Hematopoietic multipotent progenitor cell treated with erythropoietin and hydrocortisone succinate and interleukin-3 and kit ligand, for 6 days (in vitro differentiated cells): ENCODE measurements at places on chromosomes 16 and 17.

- no peak for DNase-seq
Observed at GRCh38 chr16:13130586-13130985, 229.2 kb downstream of the SHISA9 start.

- DNase-seq = no peak
Observed at GRCh38 chr17:49746791-49747490, 17.0 kb downstream of the FAM117A start.

DNA sequence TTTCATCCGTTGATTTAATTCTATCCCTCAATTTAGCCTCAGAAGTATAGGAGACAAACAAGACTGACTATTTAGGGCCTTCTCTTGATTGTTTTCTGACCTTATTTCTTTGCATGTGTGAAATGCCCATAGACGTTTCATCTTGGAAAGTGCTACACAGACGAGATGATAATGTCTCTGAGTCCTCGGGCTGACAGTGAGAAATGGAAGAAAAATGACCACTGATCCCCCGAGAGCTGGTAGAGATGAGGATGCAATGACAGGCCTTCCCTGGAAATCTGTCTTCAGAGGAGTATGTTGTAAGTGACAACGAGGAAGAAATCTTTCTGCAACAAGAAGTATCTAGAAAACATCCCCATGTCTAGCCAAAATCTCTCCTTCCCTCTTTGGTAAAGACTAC, 522.9 kb downstream of the HAPSTR1 start:
- DNase-seq = no peak

- DNase-seq = peak; percentile 55
Observed at GRCh38 chr16:25110387-25110947, 1.1 kb upstream of the LCMT1 start.

DNA sequence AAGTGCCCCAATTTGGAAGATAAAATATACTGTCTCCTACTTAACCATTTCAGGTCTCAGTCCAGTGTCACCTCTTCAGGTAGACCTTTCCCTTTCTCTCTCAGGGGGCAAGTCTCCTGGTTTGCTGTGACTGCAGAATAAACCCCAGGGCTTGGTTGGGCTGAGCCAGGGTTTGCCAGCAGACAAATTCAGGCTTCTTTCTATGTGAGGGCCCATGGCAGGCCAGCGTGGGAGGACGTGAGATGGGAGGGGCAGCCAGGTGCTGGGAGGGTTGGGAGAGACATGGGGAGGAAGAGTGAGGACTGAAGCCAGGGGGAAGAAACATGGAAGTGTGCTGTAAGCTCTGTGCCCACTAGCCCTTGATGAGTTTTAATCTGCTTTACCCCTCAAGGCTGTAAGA, 163.2 kb downstream of the SPECC1 start:
- DNase-seq = no peak

GRCh38 chr16:86931410-86931941, 353.1 kb downstream of the FOXL1 start:
- DNase-seq = no peak

DNA sequence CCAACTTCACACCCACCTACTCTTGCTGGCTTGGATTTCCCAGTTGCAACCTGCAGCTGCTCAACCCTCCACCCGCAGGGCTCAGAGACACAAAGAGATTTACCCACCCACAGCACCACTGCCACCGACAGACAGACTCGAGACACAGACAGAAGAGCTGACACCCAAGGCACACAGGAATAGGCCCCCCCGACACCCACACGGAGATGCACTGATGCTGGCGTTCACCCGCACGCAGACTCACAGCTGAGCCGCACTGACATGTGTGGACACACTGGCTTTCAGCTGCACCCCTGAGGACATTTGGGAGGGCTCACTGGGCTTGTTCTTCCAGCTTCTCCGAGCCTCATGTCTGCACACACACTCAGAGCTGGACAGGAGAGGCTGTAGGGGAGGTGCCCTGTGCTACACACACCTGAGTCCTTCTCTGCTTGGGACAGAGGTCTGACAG, 8.2 kb downstream of the STX1B start:
- no peak for DNase-seq

DNA sequence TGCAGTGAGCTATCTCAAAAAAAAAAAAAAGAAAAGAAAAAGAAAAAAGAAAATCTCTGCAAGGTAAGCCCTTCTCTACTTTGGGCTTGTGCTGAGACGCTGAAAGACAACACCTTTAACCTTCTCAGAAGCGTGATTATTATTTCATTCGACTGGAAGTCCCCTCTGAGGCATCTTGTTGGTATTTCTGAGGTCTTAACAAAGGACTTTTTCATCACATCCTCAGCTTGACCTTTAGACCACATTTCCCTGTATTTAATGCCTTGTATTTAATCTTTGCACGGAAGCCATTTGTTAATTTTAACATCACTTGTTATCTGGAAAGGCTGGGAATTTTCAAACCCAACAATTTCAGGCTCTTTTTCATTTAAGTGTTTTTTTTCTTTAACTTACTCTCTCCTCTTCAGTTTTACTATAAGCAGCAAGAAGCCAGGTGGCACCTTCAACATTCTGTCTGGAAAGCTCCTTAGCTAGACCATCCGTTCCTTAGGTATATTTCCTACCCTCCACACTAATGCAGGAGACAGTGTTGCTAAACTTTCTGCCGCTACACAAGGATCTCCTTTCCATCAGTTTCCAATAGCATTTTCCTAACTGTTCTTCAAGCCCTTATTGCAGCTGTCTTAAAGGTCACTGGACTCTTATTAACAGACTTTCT, 10.3 kb downstream of the KCTD13 start:
- DNase-seq = no peak

DNA sequence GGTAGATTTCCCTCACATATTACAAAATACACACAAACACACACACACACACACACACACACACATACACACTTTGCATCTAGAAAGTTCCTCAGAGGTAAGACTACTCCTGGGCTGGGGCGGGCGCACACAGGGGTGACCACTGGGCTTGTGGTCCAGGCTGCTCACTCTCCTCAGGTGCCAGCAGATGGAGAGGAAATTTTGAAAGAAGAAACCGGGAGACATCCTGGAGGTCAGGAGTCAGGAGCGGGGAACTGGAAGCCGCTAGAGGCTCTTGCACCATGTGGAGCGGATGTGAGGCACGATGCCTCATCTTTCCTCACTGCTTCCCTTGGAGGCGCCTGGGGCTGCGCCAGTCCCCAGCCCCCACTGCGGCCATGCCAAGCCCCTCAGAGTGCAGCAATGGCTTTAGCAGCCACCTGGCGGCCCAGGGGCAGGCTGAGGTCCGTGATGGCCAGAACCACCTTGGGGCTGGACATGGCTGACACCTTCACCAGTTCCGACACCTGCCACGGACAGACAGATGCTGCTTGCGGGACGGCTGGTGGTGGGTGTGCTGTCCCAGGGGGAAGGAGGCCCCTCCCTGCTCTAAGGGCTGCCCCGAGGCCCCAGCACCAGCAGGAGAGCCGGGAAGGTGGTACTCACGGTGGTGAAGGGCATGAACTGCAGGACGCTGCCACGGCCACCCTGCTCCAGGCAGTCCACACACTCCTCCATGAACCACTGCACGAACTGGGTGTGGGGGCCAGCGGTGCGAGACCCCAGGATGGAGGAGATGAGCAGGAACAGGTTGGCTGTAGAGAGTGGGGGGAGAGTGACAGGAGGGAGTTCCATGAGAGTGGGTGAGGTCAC, 4.1 kb downstream of the CSF3 start:
- DNase-seq = no peak

- no peak for DNase-seq
Observed at GRCh38 chr17:43769859-43770258, 8.9 kb downstream of the DUSP3 start.

GRCh38 chr16:27431773-27432532, 30.0 kb downstream of the IL21R start:
- DNase-seq = peak; percentile 35
